ENCODE measurements at places on chromosomes 2 and 18.

GRCh38 chr2:1663621-1664020 is 80.7 kb downstream of the PXDN start:
- no peak for DNase-seq

- DNase-seq = no peak
Measured at GRCh38 chr2:216690456-216690852, 4.9 kb downstream of the IGFBP5 start.

GRCh38 chr2:25320077-25320476 is 21.6 kb downstream of the DNMT3A start:
- no peak for DNase-seq

DNA sequence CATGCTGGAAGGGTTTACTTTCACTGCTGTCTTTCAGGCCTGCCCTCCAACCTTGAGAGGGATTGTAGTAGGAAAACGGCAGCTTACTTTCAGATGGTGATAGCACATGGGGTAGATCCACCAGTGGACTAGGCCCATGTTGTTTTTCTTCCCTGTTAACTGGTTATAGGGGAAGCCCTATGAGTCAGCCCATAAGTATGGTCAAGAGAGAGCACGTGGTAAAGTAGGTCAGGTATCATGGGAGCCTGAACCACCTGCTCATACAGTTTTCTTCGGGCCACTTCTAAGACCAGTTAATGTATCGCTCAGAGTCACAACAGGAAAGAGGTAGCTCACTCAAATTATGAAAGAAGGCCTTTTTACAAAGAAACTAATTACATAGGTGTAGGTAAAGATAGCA is 33.0 kb downstream of the PDK1 start:
- DNase-seq = no peak

- DNase-seq = no peak
Measured at GRCh38 chr2:190547886-190548285, 13.4 kb upstream of the NEMP2 start.

DNA sequence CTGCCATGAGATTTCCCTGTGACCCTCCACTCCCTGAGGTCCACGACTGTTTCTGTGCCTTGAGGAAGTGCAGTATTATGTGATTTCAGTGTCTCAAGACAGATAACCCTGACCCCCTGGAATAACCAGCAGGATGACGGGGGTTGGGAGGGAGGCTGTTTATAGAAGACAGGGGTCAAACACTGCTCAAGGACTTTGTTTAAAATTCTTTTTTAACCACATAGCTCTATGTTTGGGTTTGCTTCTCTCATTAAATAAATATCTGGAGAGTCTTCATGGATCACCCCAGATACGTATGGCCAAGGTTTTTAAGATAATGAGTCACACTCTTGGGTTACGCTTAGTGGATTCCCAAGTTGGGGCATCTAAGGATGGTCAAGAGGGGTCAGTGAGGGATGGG is 523.8 kb upstream of the TNP1 start:
- no peak for DNase-seq

GRCh38 chr2:169160926-169161481 is 91.6 kb downstream of the DHRS9 start:
- no peak for DNase-seq

- peak; percentile 87 for DNase-seq
Measured at GRCh38 chr2:205680067-205680466, 2.2 kb upstream of the NRP2 start.

GRCh38 chr2:1002350-1002749 is 51.7 kb downstream of the SNTG2 start:
- DNase-seq = peak; percentile 8

DNA sequence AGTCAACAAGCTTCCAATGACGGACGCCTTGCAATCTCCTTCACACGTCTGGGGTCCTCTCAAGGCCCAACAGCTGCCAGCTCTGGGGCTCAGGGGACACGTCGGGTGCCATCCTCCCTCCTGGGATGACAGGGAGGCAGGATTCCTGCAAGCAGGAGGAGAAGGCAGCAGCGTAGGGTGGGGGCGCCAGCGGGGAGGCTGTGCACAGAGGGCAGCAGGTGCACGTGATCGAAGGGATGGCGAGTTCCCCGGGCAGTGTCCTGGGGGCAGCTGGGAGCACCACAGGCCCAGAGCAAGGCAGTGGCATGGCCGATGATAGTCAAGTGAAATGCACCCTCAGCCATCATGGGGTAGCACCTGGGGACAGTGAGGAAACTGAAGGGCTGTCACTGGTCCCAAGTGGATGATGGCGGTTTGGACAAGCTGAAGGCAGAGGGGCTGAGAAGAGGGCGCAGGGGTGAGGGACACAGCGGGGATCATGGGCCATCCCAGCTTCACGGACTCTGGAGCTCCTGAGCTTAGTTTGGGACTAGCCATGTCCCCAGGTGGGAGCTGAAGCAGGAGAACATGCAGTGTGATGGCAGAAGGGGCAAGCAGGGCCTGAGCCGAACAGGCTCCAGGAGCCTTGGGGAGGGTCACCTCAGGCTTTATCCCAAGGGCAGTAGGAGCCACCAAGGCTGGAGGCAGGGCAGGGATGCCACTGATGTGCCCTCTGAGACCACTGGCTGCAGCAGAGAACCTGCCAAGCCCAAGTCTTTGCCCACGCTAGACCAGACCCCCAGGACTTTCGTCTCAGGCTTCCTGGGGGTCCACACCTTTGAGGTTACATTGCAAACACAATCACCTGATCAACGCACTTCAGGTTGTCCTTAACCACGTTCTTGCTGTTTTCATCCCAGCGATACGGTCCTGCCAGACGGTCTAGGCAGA is 16.3 kb upstream of the SNED1 start:
- no peak for DNase-seq

DNA sequence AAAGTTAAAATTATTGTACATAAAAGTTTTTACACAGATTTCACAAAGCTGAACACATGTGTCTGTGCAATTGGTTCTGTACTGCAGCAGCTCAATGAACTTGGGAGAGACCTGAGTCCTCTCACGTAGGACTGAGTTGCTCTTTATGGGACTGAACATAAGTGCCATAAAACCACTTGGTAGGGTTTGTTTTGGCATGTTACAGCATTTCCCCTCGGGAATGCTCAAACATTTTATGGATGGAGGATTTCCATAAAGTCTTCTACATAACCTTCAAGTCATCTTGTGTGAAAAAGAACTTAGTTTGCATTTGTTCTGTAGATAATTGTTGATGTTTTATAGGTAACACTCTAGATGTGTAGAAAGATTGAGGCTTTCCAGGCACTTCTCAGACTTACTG is 15.9 kb downstream of the LYPD6 start:
- DNase-seq = no peak

GRCh38 chr2:103656558-103656957 is 894.7 kb downstream of the TMEM182 start:
- DNase-seq = no peak

DNA sequence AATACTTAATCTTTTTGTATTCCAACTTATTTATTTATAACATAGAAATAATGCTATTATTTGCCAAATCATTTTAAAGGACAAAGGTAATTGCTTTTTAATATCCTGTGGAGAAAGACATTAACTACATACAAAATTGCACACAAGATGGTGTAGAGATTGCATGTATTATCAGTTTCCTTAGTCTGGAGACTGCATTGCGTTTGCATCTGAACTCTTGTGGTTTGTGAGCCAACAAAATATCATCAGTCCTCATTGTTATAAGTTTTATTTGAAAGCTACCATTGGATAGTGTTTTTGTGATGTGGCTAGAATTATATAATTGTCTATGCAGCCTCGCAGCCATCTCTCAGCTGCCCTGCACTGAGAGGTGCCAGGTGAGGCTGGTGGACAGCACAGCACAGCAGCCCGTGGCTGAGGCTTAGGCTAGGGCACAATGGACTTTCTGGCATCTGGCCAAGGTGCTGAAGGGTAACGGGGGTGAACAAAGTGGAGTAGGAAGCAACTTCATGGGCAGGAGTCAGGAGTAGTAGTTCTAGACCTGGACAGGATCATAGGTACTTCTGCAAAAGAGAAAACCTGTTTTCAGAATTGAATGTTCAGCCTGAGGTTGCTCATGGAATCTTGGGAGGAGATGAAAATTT is 15.1 kb downstream of the RASGRP3 start:
- no peak for DNase-seq

DNA sequence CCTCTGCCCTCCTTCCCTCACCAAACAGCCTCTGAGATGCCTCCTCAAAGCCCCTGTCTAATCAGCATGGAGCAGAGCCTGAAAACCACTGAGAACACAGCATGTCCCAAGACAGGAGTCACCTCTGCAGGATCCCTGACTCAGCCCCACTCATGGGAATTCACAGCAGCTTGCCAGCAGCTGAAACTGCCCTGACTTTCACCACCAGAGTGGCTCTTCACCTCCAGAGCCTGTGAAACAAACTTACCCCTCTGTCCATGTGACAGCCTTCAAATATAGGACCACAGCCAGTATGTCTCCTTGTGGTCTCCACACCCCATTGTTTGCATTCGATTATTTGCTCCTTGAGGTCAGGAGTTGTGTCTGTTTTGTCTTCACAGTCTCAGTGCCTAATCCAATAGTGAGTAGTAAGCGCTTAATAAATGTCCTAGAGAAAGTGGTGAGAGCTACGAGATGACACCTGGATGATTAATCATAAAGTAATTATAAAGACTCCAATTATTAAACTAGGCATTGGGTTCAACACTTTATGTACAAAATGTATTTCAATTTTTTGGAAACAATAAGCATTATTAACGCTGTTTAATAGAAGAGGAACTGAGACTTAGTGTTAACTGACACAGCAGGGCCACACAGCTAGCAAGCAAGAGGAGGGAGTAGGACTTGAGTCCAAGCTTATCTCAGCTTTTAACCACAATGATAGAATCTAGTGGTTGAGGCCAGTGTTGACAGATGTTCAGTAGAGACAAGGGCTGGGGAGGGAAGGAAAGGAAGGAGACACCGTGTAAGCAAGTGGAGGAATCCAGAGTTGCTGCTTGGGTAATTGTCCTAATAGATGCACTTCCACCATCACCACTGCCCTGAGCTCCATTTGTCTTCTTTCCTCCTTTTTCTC is 358.7 kb upstream of the TNP1 start:
- peak; percentile 53 for DNase-seq

GRCh38 chr2:207487650-207488311 is 42.0 kb upstream of the CREB1 start:
- peak; percentile 94 for DNase-seq

- DNase-seq = no peak
Measured at GRCh38 chr18:35717182-35717581, 135.6 kb downstream of the GALNT1 start.

DNA sequence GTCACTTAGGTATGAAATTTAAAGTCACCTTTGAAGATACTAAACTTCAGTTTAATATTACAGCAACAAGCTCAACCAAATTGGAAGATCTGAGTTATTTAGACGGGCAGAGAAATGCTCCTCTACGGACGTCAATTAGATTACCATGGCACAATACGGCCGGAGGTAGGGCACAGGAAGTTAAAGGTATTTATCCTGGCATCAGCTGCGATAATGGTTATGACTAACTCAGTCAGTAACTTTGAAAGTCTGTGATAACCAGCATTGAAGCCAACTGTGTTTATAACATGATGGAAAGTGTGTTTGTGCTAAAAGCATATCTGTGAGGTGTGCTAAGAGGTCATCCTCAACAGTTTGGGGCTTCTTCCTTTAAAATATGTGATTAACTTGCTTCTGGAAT is 117.3 kb downstream of the WDSUB1 start:
- no peak for DNase-seq

GRCh38 chr2:111930875-111931274 is 32.5 kb downstream of the MERTK start:
- DNase-seq = peak; percentile 40

- DNase-seq = no peak
Measured at GRCh38 chr2:218363736-218364135, 7.1 kb downstream of the CATIP start.

DNA sequence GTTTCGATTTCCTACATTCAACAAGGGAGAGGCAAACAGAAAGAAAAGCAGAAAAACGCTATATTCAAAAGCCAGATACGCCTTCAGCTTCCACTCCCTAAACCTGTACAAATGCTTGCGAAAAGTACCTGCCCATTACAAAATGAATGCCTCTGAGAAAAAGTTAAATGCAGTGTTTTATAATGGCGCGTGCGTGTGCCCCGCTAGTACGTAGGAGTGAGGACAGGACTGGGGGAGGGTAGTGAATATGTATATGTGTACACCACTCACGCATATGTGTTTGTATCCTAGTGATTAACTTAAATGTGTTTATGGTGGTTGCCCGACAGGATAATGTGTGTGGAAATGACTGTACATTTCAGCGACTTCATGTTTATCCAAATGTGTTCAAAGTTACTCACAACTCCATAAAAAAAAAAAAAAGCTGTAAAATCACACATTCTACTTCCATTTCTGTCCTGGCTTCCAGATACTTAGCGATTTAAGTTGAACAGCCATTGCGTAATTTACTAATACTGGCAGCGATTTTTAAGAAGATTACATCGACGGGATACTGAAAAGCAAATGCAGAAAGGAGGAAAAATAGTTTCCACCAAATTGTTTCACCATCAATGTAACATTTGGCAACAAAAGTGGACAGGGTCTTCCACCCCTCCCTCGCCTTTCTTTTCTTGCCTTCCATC is 1.3 kb downstream of the NEUROD1 start:
- no peak for DNase-seq

GRCh38 chr2:6876309-6876708 is 1.3 kb upstream of the RSAD2 start:
- DNase-seq = no peak

GRCh38 chr2:127219171-127220070 is 678 bp downstream of the CYP27C1 start:
- DNase-seq = no peak

DNA sequence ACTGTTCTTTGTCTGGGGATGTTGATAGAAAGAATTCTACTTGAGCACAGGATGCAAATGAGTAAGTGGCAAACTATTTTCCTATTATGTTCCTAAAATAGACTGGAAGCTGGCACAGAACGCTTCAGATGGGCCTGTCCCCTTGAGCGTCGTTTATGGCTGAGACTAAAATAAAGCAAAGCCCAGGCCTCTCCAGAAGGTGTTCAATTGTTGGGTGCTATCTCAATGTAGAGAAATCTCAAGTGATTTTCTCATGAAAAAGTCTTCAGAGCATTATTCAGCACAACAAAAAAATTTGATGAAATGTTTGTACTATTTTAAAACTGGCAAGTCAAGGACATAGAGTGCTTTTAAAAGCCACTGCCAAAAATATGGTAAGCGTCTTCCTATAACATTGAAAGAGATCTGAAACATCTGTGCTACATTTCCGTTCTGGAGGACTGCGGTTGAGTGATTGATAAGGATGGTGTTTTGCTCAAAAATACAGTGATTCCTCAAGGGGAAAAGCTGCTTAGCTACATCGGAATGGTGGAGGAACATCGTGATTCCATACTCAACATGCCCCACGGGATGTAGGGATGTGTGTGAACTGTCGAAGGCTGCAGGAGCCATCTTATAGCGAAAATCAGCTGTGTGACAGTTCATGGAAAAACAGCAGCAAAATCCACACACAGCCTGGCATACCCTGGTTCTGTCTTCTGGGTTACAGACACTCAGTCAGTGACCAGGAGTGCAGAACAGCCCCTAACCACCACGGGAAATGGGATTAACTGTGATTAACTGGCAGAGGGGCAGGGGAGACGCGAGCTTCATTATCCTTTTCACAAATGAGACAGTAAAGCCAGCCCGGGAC is 10.4 kb upstream of the LRRFIP1 start:
- DNase-seq = peak; percentile 92
